ENCODE measurements at places on chromosomes 4 and X.

DNA sequence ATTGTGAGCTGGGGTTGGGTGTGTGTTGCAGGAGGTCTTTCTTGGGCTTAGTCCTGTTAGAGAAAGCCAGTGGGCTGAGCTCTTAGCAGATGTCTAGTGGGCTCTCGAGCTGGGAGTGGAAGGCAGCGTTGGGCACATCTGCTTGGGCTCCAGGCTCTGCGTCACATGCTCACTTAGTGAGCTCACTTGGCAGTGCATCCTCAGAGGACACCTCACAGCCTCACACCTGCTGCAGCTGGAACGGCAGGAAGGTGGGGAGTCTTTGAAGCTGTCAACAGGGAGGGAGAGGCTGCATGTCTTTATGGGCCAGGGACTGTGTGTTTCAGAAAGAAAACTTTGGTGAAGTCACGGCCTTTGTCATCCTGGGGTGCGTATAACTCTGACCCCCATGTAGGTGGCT lies 82.2 kb downstream of the PSAPL1 start:
- DNase-seq, result no peak

DNA sequence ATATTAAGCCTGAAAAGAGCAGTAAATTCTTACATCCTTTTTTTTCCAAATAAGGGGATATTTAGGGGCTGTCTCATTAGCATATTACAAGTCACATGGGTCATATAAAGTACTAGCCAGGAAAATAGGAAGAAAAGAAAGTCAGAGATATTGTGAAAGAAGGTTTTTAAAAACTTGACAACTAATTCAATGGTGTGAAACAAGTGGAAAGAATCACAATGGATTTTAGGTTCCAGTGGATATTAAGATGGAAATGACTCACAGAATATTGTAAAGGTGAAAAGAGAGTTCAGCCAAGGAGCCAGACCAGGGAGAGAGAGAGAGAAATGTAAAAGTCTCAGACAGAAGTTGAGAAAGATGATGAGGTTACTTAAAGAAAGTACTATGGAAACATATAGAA lies 297.2 kb downstream of the IQCM start:
- no peak for DNase-seq

DNA sequence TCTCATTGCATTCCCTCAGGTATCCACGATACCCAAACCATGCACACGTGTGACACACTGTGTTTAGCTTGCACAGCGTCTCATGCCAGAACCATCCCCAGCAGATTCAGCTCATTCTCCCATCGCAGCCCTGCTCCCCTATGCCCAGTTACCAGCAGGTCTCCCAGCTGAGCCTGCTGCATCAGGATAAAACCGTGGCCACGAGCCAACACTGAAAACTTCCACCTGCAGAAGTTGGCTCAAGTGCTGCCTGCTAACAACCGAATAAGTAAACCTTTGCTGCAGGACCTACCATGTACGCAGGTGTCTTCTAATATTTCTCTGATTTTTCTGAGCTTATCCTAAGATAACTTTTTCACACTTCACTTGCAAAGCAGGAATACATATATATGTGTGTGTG lies 120.4 kb upstream of the STS start:
- DNase-seq, result no peak

DNA sequence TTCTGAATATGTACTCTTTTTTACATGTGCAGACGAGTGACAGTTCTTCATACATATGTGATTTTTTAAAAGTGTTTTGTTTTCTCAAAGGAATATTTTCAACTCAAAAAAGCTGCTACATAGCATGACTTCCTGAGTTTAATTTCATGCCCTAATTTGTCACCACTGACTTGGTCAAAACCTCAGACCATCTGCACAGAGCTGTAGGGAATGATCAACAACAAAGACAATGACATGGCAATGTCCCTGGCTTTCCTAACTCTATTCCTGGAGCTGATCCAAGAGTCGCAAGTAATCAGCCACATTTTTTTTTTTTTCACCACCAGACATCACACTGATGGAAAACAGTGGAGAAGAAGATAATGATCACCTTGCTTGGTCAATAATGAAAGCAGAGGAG lies 97.7 kb downstream of the TMA16 start:
- DNase-seq, result no peak

- DNase-seq, result no peak
Measured at GRCh38 chr4:152996672-152997071, 60.5 kb downstream of the FHDC1 start.

DNA sequence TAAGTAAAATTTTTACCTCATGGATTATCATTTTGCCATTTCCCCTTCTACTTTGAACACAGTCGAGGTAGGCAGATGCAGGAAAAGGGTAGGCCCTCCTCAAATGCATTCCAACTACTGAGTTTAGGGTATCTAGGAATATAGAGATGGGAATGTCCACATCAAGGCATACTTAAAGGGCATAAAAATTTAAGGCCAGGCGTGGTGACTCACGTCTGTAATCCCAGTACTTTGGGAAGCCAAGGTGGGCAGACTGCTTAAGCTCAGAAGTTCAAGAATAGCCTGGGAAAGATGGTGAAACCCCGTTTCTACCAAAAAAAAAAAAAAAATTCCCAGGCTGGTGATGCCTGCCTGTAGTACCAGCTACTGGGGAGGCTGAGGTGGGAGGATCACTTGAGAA lies 146.5 kb downstream of the PDGFC start:
- DNase-seq, result no peak

DNA sequence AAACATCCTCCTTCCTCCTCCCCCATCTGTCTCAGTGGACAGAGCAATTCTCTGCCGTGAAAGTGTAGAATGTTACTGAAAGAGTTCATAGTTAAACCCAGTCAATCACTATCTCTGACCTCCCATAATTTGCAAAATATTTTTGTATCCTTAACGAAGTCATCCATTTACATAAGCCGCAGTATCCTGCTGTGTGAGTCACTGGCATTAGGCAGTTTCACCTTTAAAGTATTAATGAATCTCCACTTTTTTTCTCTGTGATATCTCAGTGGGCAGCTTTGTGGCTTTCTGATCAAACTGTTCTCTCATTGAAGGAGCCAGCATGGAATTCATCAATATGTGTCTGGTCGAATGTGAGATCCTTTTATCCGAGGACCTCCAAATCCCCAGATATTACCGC lies 678.6 kb upstream of the TENM3 start:
- no peak for DNase-seq

GRCh38 chr4:173528378-173529321 lies 1.4 kb downstream of the HAND2 start:
- DNase-seq, result peak; percentile 14

DNA sequence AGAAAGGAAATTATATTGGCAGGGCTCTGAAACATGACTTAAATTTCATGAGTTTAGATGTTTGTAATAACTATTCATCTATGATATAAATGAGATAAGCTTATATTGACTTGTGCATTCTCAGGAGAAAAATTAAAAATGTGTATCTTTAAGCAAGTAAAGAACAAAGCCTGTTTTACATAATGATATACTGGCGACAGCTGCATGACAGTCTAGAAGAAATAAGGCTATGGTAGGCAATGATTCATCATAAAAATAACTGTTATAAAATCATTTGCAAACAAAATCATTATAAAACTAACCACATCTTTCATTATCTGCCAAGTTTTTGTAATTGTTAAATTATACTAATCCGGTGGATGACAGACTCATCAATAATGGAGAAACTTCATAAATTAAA lies 188.1 kb downstream of the ADAM29 start:
- DNase-seq, result no peak

- DNase-seq, result peak; percentile 48
Measured at GRCh38 chr4:168028568-168028967, 63.8 kb upstream of the ANXA10 start.

DNA sequence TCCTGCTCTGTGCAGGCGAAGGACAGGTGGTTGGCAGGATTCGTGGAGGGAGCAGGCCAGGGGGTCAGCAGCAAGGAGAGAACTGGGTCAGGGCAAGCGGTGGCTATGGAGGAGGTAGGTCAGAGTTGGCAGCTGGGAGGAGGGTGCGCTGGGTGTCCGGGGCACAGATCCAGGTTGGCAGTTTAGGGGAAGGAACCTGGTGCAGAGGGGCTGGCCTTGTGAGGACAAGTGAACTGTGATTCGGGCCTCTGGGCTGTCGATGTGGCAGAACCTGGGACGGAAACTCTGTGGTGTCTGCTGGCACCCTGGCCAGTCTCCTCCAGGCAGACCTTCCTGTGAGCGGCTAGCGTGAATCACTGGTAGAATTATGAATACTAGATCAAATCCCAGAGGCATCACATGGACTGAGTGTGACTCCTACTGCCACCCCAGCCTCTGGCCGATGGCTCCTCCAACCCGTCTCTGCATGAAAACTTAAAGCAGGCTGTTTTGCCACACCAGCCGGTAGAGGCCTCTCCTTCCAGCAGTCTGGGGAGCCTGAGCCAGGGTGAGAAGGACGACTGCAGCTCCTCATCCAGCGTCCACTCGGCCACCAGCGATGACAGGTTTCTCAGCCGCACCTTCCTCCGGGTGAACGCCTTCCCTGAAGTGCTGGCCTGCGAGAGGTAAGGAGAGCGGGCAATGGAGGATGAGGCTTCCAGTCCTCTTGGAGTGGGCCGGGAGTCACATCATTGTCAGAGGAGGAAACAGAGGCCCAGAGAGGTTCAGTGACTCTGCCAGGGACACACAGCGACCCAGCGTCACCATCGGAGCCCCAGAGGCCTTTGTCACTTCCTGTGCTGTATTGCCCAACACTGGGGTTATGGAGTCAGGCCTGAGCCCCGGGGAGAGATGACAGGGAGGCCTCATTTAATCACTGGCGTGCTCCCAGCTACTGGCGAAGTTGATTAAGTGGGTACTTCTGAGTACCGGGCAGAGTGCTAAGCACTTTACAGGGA lies 20.3 kb downstream of the EVC start:
- peak; percentile 24 for DNase-seq

DNA sequence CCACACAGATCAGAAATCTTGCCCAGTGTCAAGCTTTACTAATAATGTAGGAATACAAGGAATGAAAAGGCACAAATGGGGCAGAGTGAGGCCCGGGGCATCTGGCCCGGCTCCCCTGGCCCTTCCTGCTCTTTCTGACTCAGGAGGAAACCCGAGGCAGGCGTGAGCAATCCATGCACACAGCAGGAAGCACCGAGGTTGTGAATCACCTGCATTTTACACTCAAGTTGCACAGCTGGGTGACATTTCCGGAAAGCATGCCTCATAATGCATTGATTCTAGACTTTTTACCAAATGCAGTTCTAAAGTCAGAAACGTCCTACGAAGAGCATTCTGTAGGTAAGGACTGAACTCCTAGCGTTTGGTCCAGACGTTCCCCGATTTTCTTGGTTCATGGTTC lies 38.9 kb downstream of the PRIMPOL start:
- DNase-seq, result peak; percentile 92

DNA sequence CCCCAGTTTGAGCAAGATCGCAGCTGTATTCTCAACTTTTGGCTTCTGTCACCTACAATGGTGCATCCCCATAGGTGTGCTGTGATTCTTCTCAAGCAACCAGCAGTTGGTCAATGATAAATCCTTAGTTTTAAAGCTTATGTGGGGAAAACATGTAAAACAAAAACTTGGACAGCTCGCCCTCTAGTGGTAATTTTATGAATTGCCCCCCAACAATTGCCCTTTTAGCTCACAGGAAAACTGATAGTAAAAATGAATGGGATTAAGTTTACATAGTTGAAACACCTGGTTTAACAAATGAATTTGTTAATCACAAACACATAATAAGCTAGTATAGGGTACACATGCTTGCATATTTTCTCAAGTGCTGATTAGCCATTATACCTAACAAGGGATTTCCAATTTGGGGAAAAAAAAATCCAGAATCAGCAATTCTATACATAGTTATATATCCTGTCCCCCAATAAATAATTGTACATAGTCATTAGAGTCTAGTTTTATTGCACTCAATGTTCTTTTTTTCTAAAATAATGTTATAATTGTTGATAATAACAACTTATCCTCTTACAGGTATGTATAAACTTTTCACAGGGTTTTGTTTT lies 30.1 kb downstream of the TEX13A start:
- DNase-seq, result peak; percentile 7

DNA sequence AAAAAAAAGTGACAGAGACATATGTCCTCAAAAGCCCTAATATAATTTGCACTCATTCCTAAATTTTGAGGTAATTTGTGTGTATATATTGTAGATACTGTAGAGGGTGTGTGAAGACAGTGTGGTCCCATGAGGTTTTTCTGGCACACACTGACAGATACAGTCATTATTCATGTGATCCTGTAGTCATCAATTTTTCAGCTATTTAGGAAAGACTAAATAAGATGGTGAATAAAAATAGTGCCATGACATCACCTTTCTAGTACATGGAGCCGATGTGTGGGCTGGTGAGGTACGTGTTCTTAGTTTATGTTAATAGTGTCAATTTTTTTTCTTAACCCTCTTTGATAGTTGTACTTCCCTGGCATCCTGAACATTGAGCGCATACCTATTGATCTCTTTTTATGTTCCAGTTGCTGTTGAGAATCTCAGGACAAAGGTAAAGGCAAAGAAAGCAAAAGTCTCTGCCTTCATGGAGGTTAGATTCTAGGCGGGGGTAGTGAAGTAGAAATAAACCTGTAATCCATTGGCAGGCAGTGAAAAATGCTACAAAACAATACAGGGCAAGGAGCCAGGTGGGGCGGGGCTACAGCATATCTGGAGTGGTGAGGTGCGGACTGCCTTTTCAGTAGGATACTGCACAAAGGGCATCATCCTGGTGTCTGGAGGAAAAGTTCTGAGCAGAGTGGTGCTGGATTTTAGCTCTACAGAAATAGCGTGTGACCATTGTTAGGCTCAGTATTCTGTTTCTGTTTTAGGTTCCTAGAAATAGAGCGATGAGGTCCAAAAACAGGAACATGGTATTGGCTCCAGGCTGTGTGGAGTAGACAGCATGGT lies 93.8 kb downstream of the ARHGAP10 start:
- no peak for DNase-seq

DNA sequence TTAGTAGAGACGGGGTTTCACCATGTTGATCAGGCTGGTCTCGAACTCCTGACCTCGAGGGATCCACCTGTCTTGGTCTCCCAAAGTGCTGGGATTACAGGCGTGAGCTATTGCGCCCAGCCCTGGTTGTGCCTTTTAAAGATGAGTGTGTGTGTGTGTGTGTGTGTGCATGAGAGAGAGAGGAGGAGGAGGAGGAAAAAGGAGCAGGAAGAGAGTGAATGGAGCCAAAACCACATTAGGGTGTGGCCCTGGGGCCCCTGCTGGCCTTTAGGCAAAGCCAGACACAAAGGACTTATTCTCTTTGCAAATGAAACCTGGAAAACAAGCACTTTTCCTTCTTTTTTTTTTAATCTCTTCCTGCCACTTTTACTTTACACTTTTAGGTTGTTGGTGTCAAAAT lies 48.2 kb upstream of the KLF3 start:
- no peak for DNase-seq

- peak; percentile 75 for DNase-seq
Measured at GRCh38 chr4:14196131-14196530, 568.6 kb upstream of the BOD1L1 start.

- DNase-seq, result peak; percentile 19
Measured at GRCh38 chr4:60216752-60217151, 983.4 kb upstream of the ADGRL3 start.

- no peak for DNase-seq
Measured at GRCh38 chr4:100287534-100287933, 97.3 kb upstream of the DDIT4L start.

DNA sequence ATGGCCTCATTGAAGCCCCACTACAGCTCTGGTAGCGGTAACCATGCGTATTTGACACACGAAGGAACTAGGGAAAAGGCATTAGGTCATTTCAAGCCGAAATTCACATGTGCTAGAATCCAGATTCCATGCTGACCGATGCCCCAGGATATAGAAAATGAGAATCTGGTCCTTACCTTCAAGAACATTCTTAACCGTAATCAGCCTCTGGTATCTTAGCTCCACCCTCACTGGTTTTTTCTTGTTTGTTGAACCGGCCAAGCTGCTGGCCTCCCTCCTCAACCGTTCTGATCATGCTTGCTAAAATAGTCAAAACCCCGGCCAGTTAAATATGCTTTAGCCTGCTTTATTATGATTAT lies 876 bp downstream of the HPRT1 start:
- DNase-seq, result peak; percentile 23
